ENCODE measurements at places on chromosomes 2 and 18.

- H3K27ac ChIP-seq = no peak overlapping the region
- no peak for DNase-seq
- H3K4me3 ChIP-seq = no peak overlapping the region
- H3K36me3 ChIP-seq = no peaks in the 10 kb centered on the region
- H3K4me1 ChIP-seq = no peaks in the 10 kb centered on the region
Observed at GRCh38 chr2:137091704-137092103, 326.4 kb downstream of the THSD7B start.

DNA sequence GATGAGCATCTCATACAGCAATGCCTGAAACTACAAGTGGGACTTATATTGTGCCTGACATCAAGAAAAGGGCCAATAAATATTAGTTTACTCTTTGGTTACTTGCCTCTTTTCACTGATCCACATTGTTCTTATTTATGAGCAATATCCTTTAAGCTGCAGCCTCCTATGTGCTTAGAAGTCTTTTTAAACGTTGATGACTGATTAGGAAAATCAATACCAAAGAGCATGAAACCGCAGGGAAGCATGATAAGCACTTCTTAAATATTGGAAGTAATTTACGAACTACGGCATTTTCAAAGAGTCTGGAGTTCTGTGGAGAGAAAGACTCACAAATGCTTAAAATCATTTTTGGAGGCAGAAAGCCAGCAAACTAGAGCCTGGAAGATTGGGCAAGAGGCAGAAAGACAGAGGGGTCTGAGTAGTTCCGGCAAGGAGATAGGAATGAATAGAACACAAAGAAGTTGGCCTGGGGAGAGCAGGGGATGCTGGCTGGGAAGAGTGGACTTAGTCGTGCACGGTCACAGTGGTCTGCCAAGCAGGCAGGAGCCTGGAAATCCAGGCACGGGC, 122.6 kb upstream of the NOSTRIN start:
- H3K4me3 ChIP-seq = no peak overlapping the region
- no peak for DNase-seq
- H3K4me1 ChIP-seq = no peaks in the 10 kb centered on the region

- no peaks in the 10 kb centered on the region for H3K36me3 ChIP-seq
- no peak for DNase-seq
- H3K27ac ChIP-seq = no peak overlapping the region
- no peaks in the 10 kb centered on the region for H3K4me1 ChIP-seq
- peaks cover 35% of the 10 kb centered on the region for H3K27me3 ChIP-seq
Observed at GRCh38 chr2:154696810-154697417, 1.6 kb upstream of the KCNJ3 start.

GRCh38 chr2:223475901-223476300, 126.3 kb downstream of the SCG2 start:
- no peaks in the 10 kb centered on the region for H3K4me1 ChIP-seq
- H3K36me3 ChIP-seq = no peaks in the 10 kb centered on the region
- no peaks in the 10 kb centered on the region for H3K27me3 ChIP-seq
- no peak overlapping the region for H3K4me3 ChIP-seq
- DNase-seq = no peak
- no peak overlapping the region for H3K27ac ChIP-seq

DNA sequence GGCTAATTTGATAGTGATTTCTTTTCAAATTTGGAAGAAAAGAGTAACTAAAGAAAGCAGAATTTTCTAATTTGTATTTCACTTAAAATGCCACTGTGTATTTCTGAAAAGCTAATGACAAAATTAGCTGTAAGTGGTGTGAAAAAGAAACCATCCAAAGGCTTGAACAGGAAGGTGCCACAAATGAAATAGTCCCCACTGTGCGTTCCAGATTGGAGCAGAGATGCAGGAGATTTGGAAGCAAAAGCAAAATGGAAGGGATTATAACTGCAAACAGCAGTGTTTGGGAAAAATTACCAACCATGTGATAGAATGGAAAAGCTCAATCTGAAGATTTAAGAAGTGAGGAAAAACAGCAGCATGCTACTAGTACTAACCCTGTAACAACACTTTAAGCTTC, 498.7 kb downstream of the SUCLG1 start:
- H3K27me3 ChIP-seq = no peaks in the 10 kb centered on the region
- no peak overlapping the region for H3K27ac ChIP-seq
- H3K4me3 ChIP-seq = no peak overlapping the region

DNA sequence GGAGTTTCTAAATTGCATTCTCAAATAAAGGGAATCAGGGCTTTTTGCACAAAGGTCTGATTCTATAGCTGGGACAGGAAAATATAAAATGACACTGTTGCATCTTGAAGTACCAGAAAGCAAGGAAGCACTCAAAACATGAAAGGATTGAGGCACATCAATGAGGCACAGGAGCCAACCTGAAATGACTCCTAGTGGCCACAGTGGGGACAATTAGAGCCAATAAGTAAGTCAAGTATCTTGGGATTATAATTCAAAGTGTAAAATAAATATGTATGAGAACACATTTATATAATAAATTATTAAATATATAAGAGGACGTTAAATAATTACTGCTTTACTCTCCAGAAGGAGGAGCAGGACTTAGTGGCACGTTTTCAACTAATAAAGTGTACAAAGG, 1259.5 kb upstream of the CDH2 start:
- no peak overlapping the region for H3K27ac ChIP-seq
- no peak for DNase-seq

- no peak overlapping the region for H3K4me3 ChIP-seq
- H3K27me3 ChIP-seq = no peaks in the 10 kb centered on the region
- DNase-seq = peak; percentile 88
- peaks cover 44% of the 10 kb centered on the region for H3K4me1 ChIP-seq
- peaks cover 44% of the 10 kb centered on the region for H3K36me3 ChIP-seq
Observed at GRCh38 chr2:95115418-95115817, 6.2 kb downstream of the MRPS5 start.

All from activated naive CD4-positive, alpha-beta T cell treated with anti-CD3 and anti-CD28 coated beads, Interleukin-2, amount 10 ng/mL, durations not matched to agents 7 days and 5 days (primary cell).